Kidney (tissue), 22 donors: ENCODE measurements at places on chromosomes 2 and 18.

GRCh38 chr2:55019526-55020258, 30.6 kb downstream of the RTN4 start:
- no peaks in the 10 kb centered on the region for H3K4me1 ChIP-seq
- no peaks in the 10 kb centered on the region for H3K36me3 ChIP-seq
- no peak for DNase-seq
- no peak overlapping the region for H3K27ac ChIP-seq
- no peaks in the 10 kb centered on the region for H3K27me3 ChIP-seq

GRCh38 chr2:68811364-68811763, 59.8 kb downstream of the BMP10 start:
- H3K27ac ChIP-seq: peak overlapping the region; percentile 62
- no peaks in the 10 kb centered on the region for H3K27me3 ChIP-seq
- no peaks in the 10 kb centered on the region for H3K36me3 ChIP-seq
- DNase-seq: no peak
- H3K4me1 ChIP-seq: peaks cover 6% of the 10 kb centered on the region

- DNase-seq: no peak
- H3K4me3 ChIP-seq: no peak overlapping the region
These were observed 39.5 kb upstream of the CERS6 start for GRCh38 chr2:168416555-168416954.

GRCh38 chr2:14927021-14927564, 294.6 kb downstream of the LRATD1 start:
- DNase-seq: no peak
- H3K4me3 ChIP-seq: no peak overlapping the region
- H3K27ac ChIP-seq: no peak overlapping the region
- no peaks in the 10 kb centered on the region for H3K27me3 ChIP-seq
- no peaks in the 10 kb centered on the region for H3K4me1 ChIP-seq

DNA sequence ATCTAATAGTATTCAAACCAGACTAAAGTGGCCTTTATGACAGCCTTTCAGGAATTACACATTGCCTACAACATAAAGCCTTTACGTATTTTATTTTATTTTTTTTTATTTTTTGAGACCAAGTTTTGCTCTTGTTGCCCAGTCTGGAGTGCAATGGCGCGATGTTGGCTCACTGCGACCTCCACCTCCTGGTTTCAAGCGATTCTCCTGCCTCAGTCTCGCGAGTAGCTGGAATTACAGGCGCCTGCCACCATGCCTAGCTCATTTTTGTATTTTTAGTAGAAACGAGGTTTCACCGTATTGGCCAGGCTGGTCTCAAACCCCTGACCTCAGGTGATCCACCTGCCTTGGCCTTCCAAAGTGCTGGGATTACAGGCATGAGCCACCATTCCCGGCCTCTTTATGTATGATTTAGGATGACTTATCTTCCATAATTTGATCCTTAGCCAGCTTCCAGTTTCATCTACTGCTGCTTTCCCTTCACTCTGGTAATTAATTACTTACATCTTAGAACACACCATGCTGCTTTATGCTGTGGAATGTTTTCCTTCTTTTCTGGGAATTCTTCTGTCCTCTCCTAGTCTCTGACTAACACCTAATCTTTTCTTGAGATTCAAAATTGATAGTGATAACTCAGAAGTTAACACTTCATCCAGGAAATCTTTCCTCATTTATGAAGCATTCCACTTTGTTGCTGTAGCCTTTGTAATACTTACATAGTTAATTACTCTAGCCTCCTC, 2.6 kb downstream of the USP14 start:
- no peak overlapping the region for H3K27ac ChIP-seq
- H3K27me3 ChIP-seq: no peaks in the 10 kb centered on the region
- DNase-seq: no peak
- H3K36me3 ChIP-seq: peaks cover 2% of the 10 kb centered on the region
- no peak overlapping the region for H3K4me3 ChIP-seq
- H3K4me1 ChIP-seq: peaks cover 8% of the 10 kb centered on the region

- H3K4me1 ChIP-seq: no peaks in the 10 kb centered on the region
- no peak for DNase-seq
- H3K27me3 ChIP-seq: no peaks in the 10 kb centered on the region
- no peaks in the 10 kb centered on the region for H3K36me3 ChIP-seq
These were observed 363.6 kb upstream of the CWC22 start for GRCh38 chr2:180370511-180371205.
